ENCODE measurements at places on chromosomes 16 and 17.

DNA sequence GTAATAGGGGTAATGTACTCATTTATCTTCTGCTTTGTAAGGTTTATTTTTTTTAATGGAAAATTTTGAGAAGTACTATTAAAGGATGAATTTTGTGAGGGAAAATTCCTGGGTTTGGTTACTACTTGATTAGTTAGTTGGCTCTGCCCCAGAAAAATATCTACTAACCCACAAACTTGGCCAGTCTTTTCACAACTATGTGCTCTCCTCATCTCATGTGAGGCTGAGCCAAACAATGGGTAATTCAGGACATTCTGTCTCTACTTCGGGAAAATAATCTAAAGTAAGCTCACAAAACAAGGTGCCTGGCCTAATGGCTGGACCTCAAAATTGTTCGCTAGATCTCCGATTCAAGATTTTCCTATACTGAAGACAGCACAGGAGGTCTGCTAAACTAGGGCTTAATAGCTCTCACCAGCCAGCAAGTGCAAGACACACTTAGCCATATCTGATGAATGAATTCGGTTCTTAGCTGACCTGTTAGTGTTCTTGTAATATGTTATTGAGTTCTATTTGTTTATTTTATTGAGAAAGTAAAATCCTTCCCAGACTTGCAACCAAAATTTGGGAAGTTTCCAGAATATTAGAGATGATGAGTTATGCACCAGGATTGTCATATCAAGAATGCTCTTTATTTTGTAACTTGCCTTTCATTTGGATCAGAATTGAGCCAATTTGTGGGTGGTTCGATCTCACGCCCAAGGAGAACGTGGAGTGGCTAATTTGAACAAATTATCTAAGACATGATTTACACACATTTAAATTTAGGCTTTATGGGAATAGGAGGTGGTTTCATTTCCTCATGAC, 5.7 kb downstream of the KCNJ16 start:
- no peak for DNase-seq

GRCh38 chr16:59067205-59067604, 333.1 kb upstream of the GOT2 start:
- DNase-seq = no peak

DNA sequence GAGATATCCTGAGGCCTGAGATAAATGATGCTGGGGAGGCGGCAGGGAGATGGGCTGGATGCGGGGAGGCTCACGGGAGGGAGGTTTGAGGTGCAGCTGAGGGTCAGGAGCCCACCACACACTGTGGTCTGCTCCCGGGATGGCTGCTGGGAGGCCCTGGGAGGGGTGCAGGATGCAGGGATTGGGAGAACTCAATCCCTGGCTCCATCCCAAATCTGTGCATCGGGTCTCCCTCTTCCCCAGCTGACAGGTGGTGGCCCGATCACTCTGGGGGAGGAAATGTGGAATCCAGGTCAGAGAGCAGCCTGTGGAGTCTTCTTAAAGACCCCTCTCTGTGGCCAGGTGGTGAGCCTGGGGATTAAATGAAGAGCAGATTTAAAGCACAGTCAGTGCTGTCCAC, 12.0 kb downstream of the PHB1 start:
- DNase-seq = no peak

DNA sequence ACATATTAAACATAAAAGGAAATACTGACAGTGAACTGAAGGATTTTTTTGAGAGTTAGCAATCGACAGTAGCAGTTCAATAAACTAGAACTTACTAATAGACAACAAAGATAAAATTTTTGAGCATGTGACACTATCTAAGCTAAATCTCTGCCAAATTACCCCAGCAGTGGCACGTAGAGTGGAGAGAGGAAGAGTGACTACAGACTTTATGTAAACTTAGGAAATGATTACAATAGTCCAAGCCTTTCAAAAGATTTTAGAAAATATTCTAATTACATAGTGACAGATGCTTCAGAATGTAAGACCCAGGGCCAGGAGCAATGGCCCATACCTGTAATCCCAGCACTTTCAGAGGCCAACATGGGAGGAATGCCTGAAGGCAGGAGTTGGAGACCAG, 52.4 kb downstream of the CFDP1 start:
- DNase-seq = no peak

DNA sequence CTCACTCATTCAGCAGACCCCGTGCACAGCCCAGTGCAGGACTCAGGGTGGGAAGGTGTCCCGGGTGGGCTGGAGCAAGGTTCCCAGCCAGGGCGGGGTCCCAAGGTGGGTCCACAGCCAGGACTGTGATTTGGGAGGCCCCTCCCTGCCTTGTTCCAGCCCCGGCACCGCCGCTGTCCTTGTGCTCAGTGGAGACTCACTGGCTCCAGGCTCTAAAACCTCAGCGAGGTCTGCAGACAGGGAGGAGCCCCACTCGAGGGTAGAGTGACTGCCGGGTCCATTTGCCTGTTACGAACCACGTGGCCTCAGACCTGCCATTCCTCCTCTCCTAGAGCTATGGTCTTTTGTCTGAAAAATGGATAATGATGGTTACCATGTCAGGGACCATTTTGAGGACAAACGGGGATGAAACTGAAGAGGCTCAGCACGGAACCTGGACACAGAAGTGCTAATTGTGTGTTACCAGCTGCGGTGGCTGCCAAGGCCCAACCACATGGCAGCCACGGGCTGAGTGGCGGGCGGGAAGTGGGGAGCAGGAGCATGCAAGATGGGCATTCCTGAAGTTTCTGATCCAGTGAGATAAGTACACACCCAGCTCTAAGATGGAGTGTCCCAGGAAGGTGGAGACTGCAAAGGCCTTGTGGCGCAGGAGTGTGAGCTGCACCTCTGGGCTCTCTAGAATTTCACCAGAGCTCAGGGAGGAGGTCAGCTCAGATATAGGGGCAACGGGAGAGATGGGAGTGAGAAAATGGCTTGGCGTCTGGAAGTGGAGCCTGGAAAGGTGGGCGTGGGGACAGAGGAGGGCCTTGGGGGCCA, 317.6 kb downstream of the SEC14L1 start:
- DNase-seq = no peak

GRCh38 chr17:31156326-31156725, 61.5 kb downstream of the NF1 start:
- no peak for DNase-seq

All from right renal cortex interstitium (tissue), 3 donors.